ENCODE measurements at places on chromosomes 6 and 20.

DNA sequence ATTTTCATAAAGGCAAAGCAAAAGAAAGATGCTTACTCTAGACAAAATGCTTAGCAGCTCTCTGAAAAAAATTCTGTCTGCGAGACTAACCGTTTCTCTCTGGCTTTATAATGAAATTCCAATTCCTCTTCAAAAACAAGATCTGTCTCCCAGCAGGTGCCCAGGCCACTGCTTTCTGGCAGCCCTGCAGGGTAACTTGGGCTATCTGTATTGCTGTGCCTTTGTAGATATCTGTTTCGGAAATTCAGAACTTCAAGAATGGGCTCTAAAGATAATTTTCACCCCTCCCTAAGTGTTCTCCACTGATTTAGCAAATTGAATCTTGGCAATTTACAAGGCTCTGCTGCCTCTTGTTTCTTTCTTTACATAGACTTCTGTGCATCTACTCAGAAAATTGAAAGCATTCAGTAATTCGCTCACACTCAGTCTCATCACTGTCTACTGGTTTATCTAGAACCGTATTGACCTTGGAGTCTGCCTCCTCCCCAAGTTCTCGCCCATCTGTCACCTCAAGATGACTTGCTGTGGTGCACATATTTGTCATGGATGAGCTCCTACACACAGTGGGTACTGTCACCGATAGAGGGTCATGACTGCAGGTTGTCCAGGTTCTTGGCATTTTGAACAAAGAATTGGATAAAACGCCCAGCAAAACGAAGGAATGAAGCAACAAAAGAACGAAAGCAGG is 26.4 kb upstream of the FABP7 start:
- DNase-seq, result no peak

DNA sequence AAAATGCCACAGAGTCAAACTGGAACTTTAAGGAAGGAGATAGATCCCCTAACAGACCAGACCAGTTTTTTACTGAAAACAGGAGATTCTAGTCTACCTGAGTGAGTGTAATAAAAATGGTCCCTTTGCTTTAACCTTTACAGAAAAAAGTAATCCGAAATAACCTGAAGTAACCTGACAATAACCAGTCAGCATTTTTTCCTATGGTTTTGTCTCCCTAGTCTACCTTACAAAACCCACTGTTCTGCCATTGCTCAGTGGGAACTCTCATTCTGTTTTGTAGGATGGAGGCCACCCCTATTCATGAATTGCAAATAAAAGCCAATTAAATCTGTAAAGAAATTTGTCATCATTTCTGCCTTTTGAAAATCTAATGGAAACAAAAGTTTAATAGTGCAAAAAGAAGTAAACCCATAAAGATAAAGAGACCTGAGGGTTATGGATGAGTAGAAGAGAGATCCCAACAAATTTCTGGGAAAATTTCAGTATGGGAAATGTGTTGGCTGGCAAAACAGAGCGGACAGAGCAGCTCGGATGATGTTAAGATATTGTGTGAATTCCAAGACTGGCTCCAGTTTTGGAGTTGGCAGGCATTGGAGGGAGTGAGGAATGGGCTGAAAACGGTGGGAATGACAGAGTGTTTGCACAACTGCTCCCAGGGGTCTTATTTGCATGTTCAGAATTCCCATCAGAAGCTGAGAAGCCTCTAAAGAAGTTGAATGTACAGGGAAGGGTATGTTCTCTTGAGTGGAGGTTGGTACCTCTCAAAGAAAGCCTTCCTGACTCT is 104.7 kb upstream of the RALGAPA2 start:
- DNase-seq, result no peak

DNA sequence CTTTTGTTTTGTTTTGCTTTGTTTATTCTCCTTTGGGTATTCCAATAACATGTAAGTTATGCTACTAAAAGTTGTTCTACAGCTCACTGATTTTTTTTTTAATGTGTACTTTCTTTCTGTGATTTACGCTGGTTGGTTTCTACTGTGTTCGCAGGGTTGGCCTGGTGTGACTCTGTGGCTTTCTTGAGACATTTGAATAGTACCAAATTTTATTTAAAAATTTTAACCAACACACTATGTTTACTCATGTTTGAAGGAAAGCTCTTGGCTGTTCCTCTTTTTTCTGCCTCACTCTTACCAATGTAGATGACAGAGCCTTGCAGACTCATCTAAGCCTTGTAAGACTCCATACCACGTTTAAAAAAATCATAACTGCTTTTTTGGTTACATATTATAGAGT is 1784.9 kb upstream of the DEFB115 start:
- no peak for DNase-seq

DNA sequence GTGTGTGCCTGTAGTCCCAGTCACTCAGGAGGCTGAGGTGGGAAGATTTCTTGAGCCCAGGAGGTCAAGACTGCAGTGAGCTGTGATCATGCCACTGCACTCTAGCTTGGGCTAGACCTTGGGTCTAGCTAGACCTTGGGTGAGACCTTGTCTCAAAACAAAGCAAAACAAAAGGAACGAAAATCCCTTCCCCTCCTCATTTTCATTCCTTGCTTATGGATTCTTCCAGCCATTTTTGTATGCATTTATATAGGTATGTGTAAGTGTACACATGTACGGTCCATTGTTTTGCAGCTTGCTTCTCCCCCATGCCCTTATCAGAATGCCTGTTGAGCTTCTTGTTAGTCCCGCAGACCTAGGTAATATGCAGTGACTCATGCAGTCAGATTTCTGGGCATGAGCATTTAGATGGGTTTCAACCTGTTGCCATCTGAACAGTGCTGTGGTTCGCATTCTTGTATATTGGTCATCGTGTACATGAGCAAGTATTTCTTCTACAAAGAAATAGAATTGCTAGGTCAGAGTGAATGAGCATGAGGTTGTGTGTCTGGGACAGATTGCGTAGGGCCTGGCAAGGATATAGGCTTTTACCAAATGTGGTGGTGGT is 73.2 kb downstream of the ATRN start:
- DNase-seq, result peak; percentile 51

DNA sequence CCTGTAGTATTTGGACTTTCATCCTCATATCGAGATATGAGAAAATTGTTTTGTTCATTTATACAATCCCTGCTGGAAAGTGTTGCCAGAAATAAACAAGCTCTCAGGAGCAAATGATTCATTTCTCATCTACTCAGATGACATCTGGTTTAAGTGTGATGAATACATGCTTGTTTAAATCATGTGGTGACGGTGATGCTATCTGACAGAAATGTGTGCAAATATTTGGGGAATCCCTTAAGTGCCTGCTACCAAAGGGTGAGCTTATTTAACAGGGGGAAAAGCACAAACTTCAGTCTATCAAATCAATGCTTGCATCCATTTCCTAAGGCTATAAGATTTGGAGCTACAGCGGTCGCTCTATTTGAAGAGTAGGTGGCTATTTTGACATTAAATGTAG is 368.3 kb upstream of the SASH1 start:
- peak; percentile 70 for DNase-seq

GRCh38 chr6:26045928-26046368 is 41.3 kb upstream of the HFE start:
- DNase-seq, result no peak

DNA sequence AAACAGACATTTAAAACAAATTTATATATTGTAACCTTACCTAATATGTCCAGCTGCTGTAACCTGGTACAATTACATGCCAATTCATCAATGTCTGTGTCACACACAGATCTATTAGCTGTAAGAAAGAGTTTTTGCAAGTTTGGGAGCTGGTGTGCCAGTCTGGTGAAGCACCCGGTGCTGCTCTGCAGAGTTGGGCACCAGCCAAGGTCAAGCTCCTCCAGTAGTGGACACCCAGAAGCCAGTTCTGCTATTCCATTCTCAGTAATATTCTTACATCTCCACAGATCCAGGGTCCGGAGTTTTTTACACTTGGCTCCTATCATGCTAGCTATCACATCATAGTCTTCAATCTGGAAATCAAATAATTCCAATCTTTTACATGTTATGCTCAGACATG is 41.0 kb downstream of the POU3F2 start:
- no peak for DNase-seq

DNA sequence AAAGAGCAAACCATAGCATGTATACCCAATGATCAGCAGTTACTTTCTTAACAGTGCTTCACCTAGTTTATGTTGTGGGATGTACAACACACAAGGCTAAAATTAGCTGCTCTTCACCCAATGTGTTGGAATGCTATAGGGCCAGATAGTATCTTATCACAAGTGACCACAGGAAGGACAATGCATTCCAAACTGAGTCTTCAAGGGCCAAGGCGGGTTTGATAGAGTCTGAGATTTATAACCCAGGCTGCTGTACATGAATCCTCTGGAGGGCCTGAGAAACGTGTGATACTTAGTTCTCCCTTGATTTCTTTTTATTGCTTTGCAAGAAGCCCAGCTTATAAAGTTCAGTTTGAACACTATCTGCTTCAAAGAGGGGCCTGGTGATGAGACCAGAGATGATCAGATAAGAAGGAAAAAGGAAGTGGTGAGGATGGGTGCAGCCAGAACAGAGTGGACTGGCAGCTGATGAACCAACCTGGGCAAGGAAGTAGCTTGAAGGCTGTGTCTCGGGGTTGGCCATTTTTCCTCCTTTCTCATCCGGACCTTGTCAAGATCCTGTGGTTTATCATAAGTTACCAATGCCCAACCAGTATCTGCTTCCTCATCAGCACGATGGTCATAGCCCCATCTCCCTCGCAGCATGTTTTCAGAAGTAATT is 62.2 kb upstream of the BMP2 start:
- no peak for DNase-seq

DNA sequence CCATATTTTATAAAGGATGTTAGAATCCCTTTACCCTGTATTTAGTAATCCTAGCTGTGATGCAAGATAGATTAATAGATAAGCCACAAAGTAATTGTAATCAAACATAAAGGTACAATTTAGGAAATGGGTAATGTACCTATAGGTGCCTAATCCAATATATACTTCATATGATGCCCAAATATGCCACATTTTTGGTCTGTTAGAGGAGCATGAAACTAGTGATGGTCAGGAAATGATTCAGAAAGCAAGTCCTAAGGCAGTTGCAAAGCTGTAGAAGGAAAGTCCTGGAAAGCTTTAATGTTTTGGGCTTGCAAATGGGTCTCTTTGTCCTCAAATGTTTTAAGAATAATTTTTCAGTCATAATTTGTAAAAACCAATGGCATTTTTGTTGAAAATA is 76.6 kb upstream of the PTPRK start:
- DNase-seq, result no peak

GRCh38 chr6:132003516-132004178 is 52.5 kb upstream of the CCN2 start:
- no peak for DNase-seq

DNA sequence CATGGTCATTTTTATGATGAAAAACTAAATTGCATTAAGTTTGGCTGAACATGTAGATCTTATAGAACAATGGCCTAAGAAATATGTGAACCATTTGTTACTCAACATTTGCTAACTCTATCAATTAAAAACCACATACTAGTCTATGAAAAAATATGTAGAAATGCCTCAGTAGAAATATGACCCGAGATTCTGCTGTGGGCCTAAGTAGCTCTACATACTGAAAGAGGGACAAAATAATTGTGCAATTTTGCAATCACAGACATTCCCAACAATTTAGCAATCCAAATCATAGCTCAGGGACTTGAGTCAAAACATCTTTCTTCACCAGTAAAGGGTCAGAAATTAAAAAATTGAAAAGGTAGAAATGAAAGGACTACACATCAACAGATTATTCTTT is 619.0 kb downstream of the FRK start:
- no peak for DNase-seq

DNA sequence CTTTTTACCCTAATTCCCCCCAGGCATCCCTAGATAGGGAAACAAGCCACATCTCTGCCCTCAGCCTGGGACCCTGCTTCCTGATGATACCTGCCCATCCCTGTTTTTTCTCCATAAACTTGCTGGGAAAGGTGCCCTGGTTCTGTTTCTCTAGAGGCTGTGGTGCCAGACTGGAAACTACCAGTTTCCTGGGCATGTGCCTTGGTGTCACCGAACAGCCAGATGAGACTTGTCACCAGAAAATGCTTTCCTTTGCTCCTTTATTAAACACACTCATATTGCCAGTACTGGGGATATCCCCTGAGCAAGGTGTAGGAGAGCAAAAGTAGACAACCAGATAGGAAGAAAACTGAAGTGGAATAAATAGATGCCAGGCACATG is 16.8 kb downstream of the SRSF3 start:
- no peak for DNase-seq

DNA sequence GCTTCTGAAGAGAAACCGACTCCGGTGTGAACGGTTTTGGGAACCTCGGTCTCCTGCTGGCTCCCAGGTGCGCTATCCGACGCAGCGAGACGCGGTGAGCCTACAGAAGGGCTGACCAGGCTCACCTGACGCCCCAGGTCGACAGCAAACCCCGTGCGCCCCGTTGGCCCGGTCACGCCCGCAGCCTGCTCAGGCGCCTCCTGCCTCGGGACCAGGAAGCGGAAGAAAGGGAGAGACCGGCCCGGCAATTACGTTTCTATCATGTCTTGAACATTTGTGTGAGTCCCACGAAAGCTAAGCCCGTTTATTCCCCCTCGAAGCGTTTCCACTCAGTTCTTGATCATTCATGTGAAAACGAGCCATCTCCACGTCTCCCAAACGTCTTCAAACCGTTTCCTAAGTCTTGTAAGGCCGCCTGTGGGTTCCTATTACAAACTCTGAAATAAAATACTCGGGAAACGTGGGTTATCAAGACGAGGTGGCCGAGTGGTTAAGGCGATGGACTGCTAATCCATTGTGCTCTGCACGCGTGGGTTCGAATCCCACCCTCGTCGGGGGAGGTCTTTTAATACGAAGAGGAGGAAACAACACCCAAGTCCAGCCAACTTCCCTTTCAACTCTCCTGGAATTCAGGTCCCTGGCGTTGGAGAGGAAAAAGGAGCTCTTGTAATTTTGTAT is 150.5 kb upstream of the PRSS16 start:
- DNase-seq, result no peak

- DNase-seq, result no peak
Measured at GRCh38 chr6:105560611-105561066, 157.8 kb upstream of the PREP start.

DNA sequence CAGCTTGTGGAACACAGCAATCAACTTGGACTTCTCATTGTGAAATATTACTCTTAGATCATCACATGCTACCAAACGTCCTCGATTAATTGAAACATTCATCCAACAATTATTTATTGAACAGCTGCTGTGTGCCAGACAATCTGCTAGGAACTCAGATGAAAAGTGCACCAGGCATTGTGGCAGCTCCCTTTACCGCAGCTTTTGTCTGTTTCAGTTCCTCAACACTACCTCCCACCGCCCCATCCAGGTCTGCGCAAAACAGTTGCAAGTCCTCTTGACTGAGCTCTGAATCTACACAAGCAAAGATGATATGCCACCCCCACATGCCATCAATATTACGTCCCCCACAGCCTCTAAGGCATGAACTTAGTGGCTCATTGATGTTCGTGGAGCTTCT is 1094.4 kb upstream of the MAP3K7 start:
- no peak for DNase-seq

GRCh38 chr6:3297006-3297405 is 38.3 kb downstream of the PSMG4 start:
- DNase-seq, result no peak

- DNase-seq, result no peak
Measured at GRCh38 chr6:157904999-157905398, 76.7 kb upstream of the SYNJ2 start.

GRCh38 chr20:53298911-53299310 is 294.7 kb downstream of the ZNF217 start:
- DNase-seq, result no peak

Data from retinal pigment epithelial cell (primary cell).